ENCODE measurements at places on chromosomes 3 and 15.
A peak's percentile ranks its signal among the peaks of the same experiment; 100 is the strongest.

DNA sequence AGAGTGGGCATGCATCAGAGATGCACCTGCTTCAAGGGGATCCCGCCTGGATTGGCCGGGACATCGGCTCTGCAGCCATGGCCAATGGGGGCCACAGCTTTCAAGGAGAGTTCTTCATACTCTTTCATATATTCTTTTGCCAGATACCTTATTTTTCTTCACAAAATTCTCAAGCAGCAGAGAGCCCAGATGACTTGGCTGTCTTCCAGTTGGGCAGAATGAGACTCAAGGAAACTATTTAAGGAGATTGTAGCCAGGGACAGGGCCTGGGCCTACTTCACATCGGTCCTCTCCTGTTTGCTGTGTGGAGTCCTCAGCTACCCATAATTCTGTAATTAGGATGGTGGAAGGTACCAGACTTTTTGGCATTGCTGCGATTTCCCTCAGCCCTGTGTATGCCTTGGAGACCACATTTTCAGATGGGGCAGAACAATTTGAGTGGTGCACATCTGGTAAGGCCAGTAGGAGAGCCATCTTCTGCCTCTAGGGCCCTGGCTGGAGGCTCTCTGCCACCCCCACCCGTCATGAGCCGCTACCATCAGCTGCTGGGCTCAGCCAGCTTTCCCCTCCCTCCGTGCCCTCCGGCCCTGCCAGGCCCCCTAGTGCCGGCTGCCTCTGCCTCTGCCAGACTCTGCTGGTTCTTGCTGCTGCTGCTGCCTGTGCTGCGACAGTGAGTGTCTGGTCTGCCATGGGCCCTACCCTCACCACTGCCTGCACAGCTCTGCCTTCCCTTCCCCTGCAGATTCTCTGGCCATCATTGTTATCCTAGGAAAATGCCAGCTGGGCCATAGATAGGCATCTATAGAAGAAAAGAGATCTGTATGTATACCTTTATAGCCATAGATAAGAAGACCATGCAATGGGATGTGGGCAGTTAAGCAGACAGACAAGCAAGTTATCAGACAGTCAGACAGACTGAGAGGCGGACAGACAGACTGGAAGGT is 6.7 kb downstream of the PLIN1 start:
- no peak overlapping the region for H3K27ac ChIP-seq
- H3K27me3 ChIP-seq: peaks cover 39% of the 10 kb centered on the region
- H3K36me3 ChIP-seq: peaks cover 6% of the 10 kb centered on the region
- no peak for DNase-seq
- no peaks in the 10 kb centered on the region for H3K4me1 ChIP-seq

DNA sequence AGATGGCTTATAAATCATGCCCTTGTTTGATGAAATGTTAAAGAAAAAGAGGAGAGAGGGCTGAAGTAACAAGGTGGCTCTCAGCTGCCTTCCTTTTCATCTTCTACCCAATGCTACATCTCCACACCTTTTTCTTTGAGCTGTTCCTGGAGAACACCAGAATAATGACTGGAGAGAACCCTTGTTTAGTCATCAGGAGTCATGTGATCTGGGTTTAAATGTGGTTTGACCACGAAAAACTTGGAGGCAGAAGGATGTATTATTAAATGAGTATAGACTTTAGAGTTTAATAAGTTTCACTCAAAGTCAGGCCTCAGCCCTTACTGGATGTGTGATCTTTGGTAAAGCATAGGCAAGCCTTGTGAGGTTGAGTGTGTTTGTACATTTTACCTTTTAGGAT is 230.3 kb upstream of the TBL1XR1 start:
- peak overlapping the region; percentile 93 for H3K27ac ChIP-seq
- H3K36me3 ChIP-seq: no peaks in the 10 kb centered on the region
- peaks cover 23% of the 10 kb centered on the region for H3K4me1 ChIP-seq
- no peak for DNase-seq

- H3K4me1 ChIP-seq: peaks cover 9% of the 10 kb centered on the region
- no peak for DNase-seq
- no peak overlapping the region for H3K27ac ChIP-seq
- peaks cover 14% of the 10 kb centered on the region for H3K36me3 ChIP-seq
Observed at GRCh38 chr3:128267541-128267940, 114.3 kb downstream of the EEFSEC start.

DNA sequence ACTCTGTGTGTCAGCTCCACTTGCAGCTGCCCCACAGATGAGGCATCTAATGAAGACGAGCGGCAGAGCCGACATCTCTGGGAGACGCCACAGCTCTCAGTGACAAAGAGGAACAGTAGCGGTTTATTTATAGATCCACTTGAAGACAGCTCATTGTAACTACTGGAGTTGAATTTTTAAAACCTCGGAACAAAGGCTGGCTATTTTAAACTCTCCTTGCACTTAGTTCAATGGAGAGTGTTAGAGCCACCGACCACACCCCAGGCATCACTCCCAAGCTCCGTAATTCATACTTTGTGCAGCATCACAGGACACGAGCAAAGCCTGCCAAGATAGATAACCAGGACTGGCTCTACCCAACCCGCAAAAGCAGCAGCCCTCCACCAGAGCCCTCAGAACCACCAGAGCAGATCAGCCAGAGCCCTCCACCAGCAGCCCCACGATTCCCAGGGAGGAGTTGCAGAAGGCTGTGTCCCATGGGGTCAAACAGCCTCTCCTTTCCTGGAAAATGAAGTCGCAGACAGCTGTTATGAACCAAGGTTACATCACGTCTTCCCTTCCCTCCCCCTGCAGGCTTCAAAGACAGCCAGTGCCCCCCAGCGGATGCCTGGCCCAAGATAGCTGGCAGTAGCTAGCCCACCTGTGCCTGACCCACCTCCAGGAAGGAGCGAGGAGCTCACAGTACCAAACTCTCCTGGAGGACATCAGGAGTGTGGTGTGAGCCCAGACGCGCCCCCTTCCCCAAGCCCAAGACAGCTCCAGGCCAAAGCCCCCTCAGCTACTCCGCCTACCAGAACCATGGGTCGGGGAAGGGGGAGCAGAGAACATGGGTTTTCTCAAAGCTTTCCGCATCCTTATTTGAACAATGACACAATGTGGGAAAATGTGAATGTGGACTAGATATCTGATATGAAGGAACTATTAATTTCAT is 45.7 kb downstream of the POC1A start:
- H3K4me1 ChIP-seq: peaks cover 2% of the 10 kb centered on the region
- DNase-seq: no peak
- H3K27ac ChIP-seq: peak overlapping the region; percentile 11
- no peaks in the 10 kb centered on the region for H3K36me3 ChIP-seq
- no peaks in the 10 kb centered on the region for H3K27me3 ChIP-seq

GRCh38 chr3:182722907-182723306 is 70.4 kb upstream of the ATP11B start:
- no peaks in the 10 kb centered on the region for H3K4me1 ChIP-seq
- H3K27me3 ChIP-seq: peaks cover 13% of the 10 kb centered on the region
- H3K36me3 ChIP-seq: no peaks in the 10 kb centered on the region
- no peak overlapping the region for H3K27ac ChIP-seq
- DNase-seq: no peak
- no peak overlapping the region for H3K4me3 ChIP-seq

DNA sequence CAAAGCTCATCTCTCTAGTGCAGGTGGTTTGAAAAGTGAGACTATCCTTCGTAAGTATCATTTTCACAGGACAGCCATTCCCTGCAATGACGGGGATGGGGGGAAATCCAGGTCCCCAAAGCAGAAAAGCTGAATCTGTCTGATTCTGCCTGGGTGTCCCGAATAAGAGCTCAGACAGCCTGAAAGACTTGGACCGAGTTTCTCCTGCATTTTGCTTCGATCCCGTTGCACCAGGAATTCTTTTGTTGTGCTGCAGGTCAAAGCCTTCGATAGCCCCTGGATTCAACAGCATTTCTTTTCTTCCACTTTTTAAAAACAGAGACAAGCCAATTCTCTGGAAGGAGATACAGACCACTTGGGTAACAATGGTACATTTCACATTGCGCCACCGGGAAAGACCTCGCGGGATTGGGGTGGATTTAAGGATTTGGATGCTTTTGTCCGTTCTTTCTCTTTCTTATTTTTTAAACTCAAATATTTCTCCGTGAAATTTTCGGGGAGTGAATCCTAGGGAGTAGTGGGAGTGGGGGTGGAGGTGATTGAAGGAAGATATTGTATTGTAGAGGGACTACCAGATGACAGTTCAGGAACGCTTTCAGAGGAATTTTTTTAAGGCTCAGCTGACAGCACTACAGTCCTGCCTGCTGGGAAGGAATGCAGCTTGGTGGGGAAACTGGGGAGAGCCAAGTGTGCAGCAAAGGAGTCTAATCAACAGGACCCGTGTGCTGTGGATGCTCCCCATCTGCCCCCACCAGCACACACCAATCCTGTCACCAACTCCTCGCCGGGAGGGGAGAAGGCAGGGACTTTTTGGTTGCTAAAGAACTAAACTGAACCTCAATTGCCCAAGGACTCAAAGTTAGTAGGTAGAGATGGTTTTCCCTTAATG is 2.6 kb downstream of the SLITRK3 start:
- peaks cover 70% of the 10 kb centered on the region for H3K27me3 ChIP-seq
- no peak overlapping the region for H3K4me3 ChIP-seq
- DNase-seq: no peak
- H3K4me1 ChIP-seq: peaks cover 15% of the 10 kb centered on the region
- peaks cover 2% of the 10 kb centered on the region for H3K36me3 ChIP-seq

DNA sequence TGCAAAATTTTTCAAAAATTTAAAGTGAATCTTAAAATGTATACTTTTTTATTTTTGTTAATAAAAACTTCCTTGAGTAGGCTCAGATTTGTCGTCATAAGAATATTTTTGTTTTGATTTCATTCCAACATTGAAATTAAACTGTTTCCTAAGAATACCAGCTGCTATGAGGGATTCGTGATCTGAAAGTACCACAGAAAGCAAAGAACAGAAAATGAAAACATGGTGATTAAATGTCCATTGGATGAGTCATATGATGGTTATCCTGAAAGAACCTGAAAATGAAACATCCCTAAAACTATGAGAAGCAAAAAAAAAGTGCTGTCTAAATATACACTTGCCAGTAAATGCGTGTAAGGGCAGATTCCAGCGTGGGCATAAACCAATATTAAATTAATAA is 143.8 kb downstream of the GMNC start:
- H3K4me3 ChIP-seq: no peak overlapping the region
- H3K36me3 ChIP-seq: no peaks in the 10 kb centered on the region
- H3K27ac ChIP-seq: no peak overlapping the region
- no peaks in the 10 kb centered on the region for H3K4me1 ChIP-seq
- peaks cover 12% of the 10 kb centered on the region for H3K27me3 ChIP-seq
- no peak for DNase-seq

- no peak for DNase-seq
- H3K4me3 ChIP-seq: no peak overlapping the region
- peaks cover 8% of the 10 kb centered on the region for H3K4me1 ChIP-seq
Observed at GRCh38 chr15:42184296-42184695, 23.8 kb downstream of the VPS39 start.

DNA sequence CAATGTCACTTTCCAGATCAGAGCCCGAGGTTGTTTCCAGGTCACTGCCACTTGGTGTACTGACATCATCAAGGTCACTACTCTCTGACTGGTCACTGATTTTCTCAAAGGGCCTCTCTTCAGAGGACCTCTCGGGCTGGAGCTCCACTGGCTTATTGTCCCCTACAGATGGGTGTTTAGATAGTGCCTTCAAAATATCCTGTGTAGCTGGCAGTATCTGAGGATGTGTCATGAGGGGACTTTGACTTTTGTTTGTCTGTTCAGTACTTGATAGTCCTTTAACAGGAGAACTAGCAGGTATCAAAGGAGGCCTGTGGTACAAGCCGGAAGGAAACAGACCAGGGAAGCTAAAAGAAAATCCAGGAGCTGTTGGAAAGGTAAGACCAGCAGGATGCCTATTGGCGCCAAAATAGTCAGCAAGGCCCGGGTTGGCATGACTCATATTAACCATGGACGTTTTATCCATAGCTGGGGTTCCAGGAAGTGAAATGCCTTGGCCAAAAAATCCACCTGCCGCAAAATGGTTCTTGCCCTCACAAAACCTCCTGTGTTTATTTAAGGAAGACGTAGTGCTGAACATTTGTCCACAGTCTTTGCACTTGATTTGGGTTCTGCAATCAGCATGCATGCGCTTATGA is 547.3 kb downstream of the MECOM start:
- no peak for DNase-seq
- no peaks in the 10 kb centered on the region for H3K4me1 ChIP-seq
- no peaks in the 10 kb centered on the region for H3K36me3 ChIP-seq

DNA sequence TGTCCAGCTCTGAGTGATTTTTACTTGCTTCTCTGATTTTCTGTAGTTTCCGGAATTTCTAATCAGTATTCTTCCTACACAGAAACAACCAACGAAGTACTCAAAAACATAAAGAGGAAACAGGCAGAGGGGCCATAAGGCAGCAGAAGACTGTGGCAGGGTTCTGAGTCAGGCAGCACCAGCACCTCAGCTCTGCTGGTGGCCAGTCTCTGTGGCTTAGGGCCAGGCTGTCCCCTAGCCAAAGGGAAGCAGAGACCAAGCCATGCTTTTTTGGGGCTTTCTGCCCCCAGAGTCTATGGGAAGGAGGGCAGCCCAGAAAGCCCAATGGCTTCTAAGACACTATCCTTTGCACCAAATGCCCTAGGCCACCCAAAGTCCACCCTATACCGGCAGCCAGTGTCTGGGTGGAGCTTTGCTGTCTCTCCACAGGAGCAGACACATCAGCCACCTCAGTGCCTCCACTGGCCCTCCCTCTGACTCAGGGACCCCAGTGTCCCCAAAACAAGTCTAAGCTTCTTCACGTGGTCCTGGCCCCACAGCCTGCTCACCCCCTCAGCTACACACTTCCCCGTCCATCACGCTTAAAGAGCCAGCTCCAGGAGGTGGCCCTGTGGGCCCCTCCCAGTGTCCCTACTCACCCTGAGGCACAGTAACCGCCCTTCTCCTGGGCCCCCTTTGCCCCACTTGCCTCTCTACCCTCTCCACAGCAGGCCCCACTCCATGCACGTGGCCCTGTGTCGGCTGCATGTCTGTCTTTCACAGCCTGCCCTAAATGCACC is 46.2 kb downstream of the CCDC12 start:
- peak overlapping the region; percentile 94 for H3K27ac ChIP-seq
- H3K36me3 ChIP-seq: peaks cover 2% of the 10 kb centered on the region
- no peak for DNase-seq
